Esophagus (tissue), 2 donors: ENCODE measurements at places on chromosomes 6 and 20. TPM values are rescaled to one million over a fixed set of nuclear protein-coding genes. Genes with fewer than 3 reads are reported as not detected.

The PTPN1 gene
- 17.7 TPM for polyA plus RNA-seq

The FERMT1 gene
- 10.9 TPM for polyA plus RNA-seq

The ROS1 gene
- not detected for polyA plus RNA-seq

The MRAP2 gene
- 0.47 TPM for polyA plus RNA-seq

The TCF21 gene
- polyA plus RNA-seq: 1.2 TPM

The PNRC1 gene
- polyA plus RNA-seq: 29.9 TPM

The CST11 gene
- polyA plus RNA-seq: 0.12 TPM

The ULBP1 gene
- polyA plus RNA-seq: 0.31 TPM

The TEAD3 gene
- 29.1 TPM for polyA plus RNA-seq

The UNC93A gene
- polyA plus RNA-seq: 3.6 TPM

The ZC2HC1B gene
- polyA plus RNA-seq: 0.08 TPM

The ANKEF1 gene
- 1.2 TPM for polyA plus RNA-seq

The BIRC7 gene
- polyA plus RNA-seq: 0.04 TPM

The GSTA3 gene
- not detected for polyA plus RNA-seq

The SLC26A8 gene
- 0.04 TPM for polyA plus RNA-seq

The DDX43 gene
- 0.31 TPM for polyA plus RNA-seq

The TAF11 gene
- 24.3 TPM for polyA plus RNA-seq

The MEA1 gene
- 95.6 TPM for polyA plus RNA-seq

The PPP1R14C gene
- polyA plus RNA-seq: 7.8 TPM

The MAFB gene
- 18.8 TPM for polyA plus RNA-seq

The TPX2 gene
- 9.1 TPM for polyA plus RNA-seq

The MATN4 gene
- polyA plus RNA-seq: 0.08 TPM

The SMLR1 gene
- not detected for polyA plus RNA-seq

The IPCEF1 gene
- 0.35 TPM for polyA plus RNA-seq

The DLL1 gene
- polyA plus RNA-seq: 12.5 TPM

The FAM209B gene
- 0.47 TPM for polyA plus RNA-seq

The GABRR1 gene
- 0.20 TPM for polyA plus RNA-seq

The NKX2-4 gene
- not detected for polyA plus RNA-seq

The LY6G5C gene
- polyA plus RNA-seq: 1.1 TPM

The HLA-DMA gene
- polyA plus RNA-seq: 14.4 TPM

The TRIM10 gene
- not detected for polyA plus RNA-seq

The SIRPB1 gene
- polyA plus RNA-seq: 0.33 TPM

The NELFE gene
- polyA plus RNA-seq: 30.2 TPM

The GMPR gene
- polyA plus RNA-seq: 2.5 TPM

The RRAGD gene
- polyA plus RNA-seq: 14.4 TPM
